Dorsolateral prefrontal cortex (tissue), 122 donors: ENCODE measurements at places on chromosomes 11 and 22. TPM values are rescaled to one million over a fixed set of nuclear protein-coding genes. Genes with fewer than 3 reads are reported as not detected.

DNA sequence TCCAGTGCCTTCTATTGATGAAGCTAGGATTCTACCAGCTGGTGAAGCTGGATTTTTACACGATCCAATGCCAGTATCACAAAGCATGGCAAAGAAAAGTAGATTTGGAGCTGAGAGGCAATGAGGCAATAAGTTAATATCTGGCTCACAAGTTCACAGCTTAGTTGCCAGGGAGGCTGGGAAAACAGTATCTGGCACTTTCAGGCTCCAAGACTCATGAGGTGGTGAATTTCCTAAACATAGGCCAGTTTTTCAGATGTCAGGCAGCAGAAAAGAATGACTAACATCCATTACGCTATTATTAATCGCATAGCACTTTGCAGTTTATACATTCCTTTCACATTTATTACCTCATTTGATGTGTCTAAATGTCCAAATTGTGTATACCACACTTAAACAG is 122.7 kb downstream of the GRIA4 start:
- no peak for DNase-seq

Gene TRIM49D1
- total RNA-seq, result not detected

DNA sequence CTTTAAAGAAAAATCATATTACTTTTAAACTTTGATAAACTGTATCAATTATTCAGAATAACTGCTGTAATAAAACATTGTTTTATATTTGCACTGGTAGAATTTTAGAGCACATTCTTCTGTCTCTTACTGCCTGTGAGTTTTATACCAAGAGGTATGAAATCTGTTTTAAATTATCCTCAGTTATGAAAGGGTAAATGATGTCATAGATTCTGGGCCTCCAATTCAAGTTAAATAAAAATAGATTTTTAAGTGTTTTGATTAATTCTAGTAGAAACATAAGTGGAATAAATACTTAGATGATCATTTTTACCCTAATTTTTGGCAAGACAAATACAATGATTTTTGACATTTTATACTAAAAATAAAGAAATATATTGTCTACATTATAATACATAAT is 93.0 kb downstream of the GUCY1A2 start:
- no peak for DNase-seq

GRCh38 chr22:16806401-16806800 is 18.8 kb downstream of the XKR3 start:
- no peak for DNase-seq

Gene OR8D4
- total RNA-seq, result not detected

Gene SLC22A25
- not detected for total RNA-seq

- no peak for DNase-seq
Observed at GRCh38 chr11:33273656-33274055, 16.5 kb downstream of the HIPK3 start.

GRCh38 chr22:19287076-19287707 is 4.3 kb downstream of the CLTCL1 start:
- DNase-seq, result no peak

Gene OR52E8
- not detected for total RNA-seq

Gene OR6X1
- total RNA-seq, result not detected

Gene LSP1
- 5.7 TPM for total RNA-seq

Gene GPHA2
- not detected for total RNA-seq

Gene SLCO2B1
- 101 TPM for total RNA-seq

- no peak for DNase-seq
Observed at GRCh38 chr11:58086528-58086927, 38.8 kb downstream of the OR9I1 start.

DNA sequence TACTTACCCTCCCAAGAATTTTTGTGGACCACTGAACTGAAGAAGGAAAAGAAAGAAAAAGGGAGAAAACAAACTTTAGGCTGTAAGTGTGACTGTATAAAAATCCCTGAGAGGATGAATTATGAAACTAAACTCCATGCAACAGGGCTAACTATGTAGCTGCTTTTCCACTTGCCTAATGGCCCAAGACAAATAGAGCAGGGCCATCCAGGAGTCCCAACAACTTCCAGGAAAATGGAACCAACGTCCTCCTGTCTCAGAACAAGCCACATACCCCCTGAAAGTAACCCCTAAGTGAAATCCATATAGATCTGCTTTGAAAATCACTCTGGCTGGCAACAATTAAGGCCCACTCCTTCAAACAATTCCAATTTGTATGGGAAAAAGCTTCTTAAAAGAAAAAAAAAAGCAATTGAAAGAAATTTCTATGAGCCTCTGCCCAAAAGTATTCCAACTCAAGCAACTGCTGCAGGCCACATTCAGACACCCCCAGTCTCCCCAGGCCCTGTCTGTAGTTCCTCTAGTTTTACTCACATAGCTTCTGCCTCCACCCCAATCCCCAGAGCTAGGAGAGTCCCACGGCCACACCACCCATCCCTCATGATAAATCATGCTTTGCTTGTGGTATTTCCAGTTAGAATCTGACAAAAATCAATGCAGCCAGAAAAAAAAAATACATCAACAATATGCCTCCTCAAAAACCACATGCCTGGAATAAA is 12.7 kb downstream of the RBFOX2 start:
- no peak for DNase-seq

Gene CBLIF
- total RNA-seq, result not detected

Gene SLC6A5
- total RNA-seq, result not detected

GRCh38 chr11:3645552-3645951 is 624 bp downstream of the ART1 start:
- no peak for DNase-seq

DNA sequence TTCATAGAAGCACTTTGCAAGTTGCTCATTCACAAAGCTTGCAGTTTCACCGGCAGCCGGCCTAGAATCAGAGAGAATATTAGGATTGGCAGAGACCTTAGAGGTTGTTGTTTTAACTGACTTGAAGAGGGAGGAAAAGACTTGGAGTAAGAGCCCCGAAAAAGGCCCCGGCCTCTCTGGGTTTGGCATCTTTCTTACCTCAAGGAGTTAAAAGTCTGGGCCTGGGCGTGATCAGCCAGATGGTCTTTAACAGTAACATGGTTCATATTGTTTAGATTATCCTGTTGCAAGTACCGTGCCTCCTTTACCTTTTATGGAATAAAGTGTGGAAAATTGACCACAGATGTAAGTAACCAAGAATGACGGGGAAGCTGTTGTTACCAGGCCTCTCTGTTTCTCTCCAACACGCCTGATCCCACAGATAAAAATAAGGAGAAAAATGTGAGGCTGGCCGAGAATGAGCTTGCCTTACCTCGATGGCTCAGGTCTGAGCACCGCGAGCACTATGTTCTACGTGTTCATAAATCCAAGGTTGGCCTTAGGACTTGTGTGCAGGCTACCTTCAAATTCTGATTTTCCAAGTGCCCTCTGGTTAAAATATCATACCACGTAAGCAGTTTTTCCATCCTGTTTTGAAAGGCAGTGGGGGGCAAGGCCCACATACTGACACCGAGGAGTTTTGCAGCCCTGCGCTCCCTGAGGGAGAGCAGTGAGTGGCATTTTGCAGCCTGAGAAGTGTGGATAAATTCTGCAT is 56.4 kb downstream of the PARVA start:
- no peak for DNase-seq

Gene APOL5
- not detected for total RNA-seq

DNA sequence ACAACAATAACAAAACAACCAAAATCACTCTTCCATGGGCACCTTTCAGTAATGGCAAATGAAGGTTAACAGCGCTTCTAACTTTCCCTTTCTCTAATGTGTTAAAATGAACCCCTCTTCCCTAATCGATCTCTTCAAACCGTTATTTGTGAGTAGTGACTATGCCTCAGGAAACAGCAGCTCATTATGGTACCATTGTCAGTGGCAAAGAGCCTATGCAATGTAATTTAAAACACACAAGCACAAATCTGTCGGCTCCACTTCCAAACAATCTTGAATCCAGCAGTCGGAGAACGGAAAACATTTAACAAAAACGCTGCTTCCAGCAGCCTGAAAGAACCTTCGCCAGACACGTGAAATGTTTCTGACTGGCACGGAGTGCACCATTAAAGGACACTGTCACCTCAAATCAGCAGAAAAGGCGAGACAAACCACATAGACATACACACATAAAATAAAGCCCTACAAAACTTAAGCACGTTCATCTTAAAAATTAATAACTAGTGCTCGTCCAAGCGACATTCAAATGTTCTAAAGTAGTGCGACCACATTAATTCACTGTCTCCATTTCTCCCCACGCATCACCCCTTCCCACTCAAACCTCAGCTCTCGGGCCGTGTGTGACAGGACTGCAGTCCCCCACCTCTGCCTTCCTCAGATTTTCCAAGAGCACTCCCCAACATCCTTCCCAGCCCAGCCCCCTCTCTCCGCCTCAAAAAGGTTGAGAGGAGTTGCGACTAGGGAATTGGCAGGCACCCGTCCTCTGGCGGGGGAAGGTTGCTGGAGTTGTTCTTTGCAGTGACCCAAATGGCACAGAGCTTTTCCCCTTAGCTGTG is 748 bp downstream of the RAB30 start:
- DNase-seq, result peak; percentile 52

Gene TP53AIP1
- 1.4 TPM for total RNA-seq

DNA sequence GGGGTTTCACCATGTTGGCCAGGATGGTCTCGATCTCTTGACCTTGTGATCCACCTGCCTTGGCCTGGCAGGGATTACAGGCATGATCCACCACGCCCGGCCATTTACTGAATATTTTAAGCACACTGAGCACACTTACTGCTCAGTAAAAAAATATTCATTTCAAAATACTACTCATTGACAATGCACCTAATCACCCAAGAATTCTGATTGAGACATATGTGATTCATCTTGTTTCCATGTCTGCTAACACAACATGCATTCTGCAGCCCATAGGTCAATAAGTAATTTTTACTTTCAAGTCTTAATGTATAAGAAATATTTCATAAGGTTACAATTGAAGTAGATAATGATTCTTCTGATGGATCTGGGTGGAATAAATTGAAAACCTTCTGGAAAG is 4.2 kb upstream of the OR52J3 start:
- no peak for DNase-seq

Gene BTBD18
- not detected for total RNA-seq

DNA sequence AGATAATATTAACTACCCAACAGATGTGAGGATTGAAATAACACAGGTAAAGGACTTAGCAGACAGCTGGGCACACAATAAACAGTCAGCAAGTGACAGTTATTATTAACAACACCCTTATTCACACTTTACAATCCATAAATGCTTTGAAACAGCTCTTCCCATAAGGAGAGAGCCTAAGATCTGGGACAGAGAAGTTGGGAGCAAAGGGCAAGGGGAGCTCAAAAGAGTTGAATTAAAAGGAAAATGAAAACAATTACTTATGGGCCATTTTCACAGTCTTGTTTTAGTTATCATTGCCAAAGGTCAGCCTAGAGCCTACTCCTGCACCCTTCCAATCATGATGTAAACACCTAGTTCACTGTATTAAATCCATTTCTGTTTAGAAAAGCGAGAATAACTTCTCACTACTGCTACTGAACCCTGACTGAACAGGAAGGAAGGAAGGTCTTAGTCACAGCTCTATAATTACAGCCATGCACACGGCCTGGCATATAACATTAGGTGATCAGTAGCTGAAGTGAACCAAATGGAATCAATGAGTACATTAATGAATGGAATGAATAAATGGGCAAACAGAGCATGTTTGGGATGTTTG is 111.3 kb downstream of the PLEKHA7 start:
- DNase-seq, result no peak

Gene BRSK2
- 130 TPM for total RNA-seq

Gene CCDC81
- total RNA-seq, result 2.2 TPM

Gene HMOX1
- 7.7 TPM for total RNA-seq
